Activated CD4-positive, alpha-beta T cell treated with anti-CD3 and anti-CD28 coated beads for 24 hours (primary cell): ENCODE measurements at places on chromosomes 3 and 15.

DNA sequence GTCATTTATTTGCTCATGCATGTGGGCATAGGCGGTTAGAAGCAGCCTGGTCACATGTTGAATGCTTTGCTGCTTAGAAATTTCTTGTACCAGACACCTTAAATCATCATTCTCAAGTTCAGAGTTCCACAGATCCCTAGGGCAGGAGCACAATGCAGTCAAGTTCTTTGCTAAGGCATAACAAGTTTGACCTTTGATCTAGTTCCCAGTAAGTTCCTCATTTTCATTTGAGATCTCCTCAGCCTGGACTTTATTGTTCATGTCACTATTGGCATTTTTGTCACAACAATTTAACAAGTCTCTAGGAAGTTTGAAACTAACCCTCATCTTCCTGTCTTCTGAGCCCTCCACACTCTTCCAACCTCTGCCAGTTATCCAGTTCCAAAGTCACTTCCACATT is 22.8 kb downstream of the HGD start:
- DNase-seq: no peak

DNA sequence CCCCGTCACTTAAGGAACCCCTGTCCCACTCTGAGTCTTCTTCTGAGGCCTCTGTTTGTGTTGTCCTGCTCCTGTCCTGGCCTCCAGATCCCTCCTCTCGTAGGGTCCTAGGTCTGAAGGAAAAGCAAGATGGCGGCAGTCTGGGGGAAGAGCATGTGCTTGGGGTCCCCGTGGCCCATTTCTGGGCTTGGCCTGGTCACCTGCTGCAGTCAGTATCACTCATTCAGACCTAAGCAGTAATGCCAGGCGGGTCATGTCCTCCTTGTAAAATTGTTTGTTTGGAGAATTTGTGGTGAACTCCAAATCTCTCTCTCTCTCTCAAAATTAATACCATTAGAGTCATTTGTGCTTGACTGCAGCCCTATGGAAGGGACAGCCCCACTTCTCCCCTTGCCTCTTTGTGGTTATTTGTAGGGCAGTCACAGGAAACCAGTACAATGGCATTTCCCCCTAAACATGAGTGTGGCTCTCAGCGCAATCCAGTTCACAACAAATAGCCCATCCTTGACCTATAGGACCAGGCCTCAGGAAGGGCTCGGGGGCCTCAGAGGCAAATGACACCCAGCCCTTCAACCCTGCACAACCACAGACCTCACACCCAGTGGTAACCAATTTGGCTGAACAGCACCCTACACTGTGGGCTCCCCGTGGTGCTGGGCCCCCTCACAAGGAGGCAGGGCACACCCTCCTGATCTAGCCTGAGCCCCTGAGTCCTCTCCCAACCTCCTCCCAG is 173.5 kb downstream of the OR4M2 start:
- no peak for DNase-seq

- no peak for DNase-seq
Observed at GRCh38 chr3:151347432-151347831, 18.1 kb upstream of the P2RY13 start.

GRCh38 chr3:15974647-15975046 is 176.9 kb upstream of the ANKRD28 start:
- no peak for DNase-seq

DNA sequence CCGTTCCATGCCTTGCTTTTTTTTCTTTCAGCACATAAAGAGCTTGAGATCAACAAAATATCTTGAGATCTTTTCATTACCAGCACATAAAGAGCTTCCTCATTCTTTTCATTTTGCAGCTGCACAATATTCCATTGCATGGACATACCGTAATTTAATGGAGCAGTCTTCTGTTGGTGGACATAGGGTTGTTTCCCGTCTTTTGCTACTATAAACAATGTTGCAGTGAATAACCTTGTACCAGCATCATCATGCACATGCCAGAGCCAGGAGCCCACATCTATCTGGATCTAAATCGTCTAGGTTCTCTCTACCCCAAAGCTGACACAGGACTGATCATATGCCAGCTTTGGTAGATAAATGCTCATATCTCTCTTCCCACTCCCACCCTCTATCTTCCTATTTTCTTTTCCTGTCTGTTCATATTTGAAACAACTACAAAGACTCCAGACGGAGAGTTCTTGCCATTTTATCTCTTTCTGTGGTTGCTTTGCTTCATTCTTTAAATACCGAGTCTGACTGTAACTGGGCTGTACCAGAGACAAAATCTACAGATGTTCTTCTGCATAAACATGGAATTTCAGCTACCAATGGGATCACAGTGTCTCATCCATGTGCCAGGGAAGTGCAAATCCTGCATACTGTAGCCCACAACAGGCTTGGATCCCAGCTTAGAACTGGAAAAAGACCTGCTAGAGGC is 47.1 kb upstream of the AKAP13 start:
- DNase-seq: no peak

- DNase-seq: no peak
Observed at GRCh38 chr3:61371123-61371522, 119.9 kb upstream of the FHIT start.

GRCh38 chr15:98442379-98442833 is 205.9 kb upstream of the IGF1R start:
- DNase-seq: no peak

GRCh38 chr3:145272684-145273083 is 888.3 kb downstream of the PLOD2 start:
- DNase-seq: no peak

- no peak for DNase-seq
Observed at GRCh38 chr3:177351757-177352158, 154.5 kb upstream of the TBL1XR1 start.
